ENCODE measurements at places on chromosomes 12 and 14. TPM values are rescaled to one million over a fixed set of nuclear protein-coding genes. Genes with fewer than 3 reads are reported as not detected.

DNA sequence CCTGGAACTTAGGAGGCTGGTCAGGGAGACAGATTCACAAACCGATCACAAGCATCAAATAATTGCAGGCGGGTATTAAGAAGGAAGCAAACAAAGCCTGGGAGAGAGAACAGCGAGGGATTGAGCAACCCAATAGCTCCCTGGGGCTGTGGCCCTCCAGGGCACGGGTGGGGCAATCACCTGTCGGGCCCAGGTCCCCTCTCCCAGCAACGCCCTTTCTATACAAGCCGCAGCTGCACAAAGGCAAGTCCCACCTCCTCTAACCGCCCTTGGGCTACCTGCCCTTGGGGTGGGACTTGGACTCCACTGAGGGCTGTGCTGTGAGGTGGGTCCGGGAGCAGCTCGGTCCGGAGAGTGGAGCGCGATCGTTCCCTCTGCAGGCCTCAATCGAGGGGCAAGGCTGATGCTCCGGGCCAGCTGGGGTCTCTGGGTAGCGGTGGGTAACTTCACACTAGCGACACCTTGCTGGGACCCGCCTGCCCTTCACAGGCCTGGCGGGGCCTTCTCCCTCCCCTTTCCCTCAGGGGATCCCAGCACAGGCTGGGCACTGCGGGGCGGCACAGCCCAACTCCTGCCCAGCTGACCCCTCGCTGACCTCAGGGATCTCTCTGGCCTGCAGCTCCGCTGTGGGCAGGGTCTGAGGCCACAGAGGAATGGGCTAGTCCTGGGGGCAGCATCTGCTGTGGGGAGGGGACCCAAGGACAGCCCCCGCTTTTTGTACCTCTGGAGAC is 8.0 kb downstream of the PHB2 start:
- no peak for DNase-seq

- DNase-seq = no peak
Measured at GRCh38 chr12:64395739-64396138, 5.2 kb upstream of the C12orf56 start.

The KRT75 gene
- not detected for polyA plus RNA-seq

The ADAMTS20 gene
- polyA plus RNA-seq = 1.1 TPM

The DIO3 gene
- 0.08 TPM for polyA plus RNA-seq
